ENCODE measurements at places on chromosomes 16 and 17.

GRCh38 chr16:3192476-3193019 lies 4.5 kb downstream of the OR1F1 start:
- DNase-seq, result no peak

- no peak for DNase-seq
Measured at GRCh38 chr16:12535535-12536411, 267.9 kb downstream of the CPPED1 start.

GRCh38 chr17:74649909-74650308 lies 26.4 kb upstream of the CD300E start:
- DNase-seq, result no peak

DNA sequence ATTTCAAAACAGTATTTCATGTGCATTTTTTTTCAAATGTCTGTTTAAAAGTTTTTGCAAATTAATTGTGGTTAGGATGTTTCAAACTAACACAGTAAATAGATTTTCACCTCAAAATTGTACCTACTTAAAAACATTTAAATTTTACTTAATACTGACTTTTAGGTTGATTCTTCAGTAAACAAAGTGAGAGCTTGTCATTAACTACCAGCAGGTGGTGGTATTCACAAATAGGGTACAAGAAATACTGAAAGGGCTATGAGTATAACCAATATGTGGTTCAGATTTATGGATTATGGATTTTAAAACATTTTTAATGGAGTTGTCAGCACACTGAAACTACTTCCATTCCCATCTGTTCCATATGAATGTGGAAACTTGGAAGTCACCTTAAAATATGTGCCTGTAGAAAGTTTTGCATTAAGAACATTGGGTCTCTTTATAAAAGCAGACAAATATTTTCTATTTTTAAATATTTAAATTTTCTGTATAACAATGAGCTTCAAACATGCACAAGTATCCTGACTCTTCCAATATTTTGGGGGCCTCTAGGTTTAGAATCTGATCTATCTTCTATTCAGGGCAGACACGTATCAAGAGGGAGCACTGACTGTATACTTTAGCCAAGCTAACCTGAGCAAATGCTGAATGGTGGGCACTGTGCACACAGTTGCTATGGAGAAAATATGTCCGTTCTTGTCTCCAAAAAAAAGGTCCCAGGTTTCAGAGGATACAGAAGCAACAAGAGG lies 155.6 kb downstream of the SNX11 start:
- no peak for DNase-seq

- no peak for DNase-seq
Measured at GRCh38 chr16:51237207-51237606, 86.1 kb upstream of the SALL1 start.

- DNase-seq, result no peak
Measured at GRCh38 chr16:82005027-82005830, 6.0 kb downstream of the SDR42E1 start.

DNA sequence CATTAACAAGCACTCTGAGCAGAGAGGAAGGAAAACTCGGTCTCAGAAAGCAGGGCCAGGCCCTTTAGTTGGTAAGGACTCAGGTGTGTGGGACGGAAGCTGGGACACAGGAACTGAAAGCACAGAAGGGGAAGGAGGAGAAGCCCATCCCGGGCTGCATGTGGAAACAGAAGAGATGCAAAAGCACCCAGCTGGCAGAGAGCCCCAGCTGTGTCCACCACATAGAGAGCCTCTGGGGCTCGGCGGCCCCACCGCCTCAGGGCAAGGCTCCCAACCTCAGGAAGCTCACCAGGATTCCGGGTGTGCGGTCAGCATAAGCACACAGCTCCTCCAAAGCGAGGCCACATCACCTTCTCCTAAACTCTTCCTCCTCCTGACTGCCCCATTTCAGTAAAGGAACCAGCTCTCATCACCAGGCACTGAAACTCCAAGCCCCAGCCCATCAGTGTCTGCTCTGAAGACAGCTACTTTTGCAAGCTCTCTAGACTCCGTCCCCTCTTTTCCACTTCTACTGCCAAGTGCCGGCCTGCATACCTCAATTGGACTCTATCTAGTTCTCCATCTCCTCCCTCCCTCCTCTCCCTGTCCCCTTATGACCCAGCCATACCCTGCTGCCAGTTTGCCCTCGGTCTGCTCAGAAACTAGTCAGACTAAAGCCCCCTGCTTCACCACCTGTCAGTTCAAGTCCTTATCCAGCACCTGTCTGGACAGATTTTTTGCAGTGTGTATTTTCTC lies 6.0 kb downstream of the ST3GAL2 start:
- no peak for DNase-seq

DNA sequence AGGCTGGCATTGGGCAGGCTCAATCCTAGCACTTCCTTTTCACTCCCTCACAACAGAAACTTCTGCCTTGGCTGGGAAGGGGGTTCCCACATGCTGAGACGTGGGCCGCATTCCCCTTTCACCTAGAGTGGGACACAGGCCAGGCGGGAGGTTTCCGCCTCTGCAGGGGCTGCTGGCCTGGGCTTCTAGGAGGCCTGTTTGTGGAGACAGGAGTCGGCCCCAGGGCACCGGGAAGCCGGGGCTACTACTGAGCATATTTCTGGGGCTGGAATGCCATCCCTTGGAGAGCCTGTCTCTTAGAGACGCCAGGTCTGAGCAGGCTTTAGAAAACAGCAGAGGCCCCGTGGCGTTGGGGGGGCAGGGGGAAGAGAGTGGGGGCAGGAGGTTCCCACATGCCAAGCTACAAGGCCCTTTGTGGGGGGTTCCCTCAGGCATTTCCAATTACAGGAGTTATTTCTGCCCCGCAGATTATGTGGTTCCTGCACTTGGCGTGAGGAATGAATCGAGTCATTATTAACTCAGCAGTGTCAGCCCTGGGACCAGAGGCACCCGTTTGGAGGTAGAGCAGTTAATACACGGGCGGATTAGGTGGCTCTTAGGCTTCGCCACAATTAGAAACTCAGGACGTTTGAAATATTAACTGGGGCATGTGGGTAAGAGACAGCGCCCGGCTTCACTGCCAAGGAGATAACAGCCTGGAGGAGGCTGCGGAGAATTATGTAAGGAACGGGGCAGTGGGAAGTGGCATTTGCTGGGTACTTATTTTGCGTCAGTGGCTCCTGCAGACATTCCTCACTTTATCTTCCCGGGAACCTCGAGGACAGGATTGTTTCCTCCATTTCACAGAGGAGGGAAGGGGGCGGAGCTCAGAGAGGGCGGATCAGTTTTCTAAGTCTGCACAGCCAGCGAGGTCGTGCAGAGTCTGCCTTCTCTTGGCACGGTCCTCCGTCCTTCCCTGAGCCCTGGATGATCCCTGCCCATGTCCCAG lies 162.5 kb downstream of the MAF start:
- no peak for DNase-seq

- no peak for DNase-seq
Measured at GRCh38 chr17:79666111-79666510, 55.3 kb upstream of the RBFOX3 start.

DNA sequence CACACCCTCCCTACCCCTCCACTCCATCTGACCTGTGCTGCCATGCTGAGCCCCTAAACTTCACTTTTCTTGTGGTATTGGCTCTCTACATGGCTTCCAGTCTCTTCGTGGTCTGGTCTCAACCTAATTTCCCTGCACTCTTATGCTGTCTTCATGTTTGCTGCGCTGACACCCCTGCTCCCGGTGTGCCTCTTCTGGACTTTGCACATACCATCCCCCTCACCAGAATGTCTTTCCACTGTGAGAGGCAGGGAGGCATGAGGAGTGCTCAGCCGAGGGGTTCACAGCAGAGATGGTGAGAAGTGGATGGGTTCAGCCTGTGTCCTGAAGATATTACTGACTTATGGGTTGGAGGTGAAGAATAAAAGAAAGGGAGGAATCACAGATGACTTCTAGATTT lies 2.5 kb downstream of the TNFSF12 start:
- no peak for DNase-seq

GRCh38 chr16:11297492-11298142 lies 16.5 kb upstream of the PRM1 start:
- no peak for DNase-seq

- peak; percentile 64 for DNase-seq
Measured at GRCh38 chr16:31452631-31453106, 6.6 kb upstream of the ARMC5 start.

DNA sequence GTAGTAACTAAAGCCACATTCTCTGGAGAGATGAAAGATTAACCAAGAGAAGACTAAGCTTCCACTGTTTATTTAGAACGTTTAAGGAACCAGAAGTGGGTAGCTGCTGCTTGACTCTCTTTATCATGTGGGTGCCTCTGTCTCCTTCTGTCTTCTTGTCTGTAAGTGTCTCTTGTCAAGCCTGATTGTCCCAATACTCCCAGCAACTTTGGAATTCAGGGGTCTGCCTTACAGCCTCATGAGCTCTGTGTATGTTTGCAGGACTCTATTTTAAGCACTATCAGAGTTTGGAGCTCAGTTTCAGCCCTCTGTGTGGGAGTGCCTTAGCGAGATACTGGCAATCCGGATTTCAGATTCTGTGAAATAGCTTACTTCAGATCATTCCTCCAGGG lies 29.3 kb upstream of the SPACA3 start:
- no peak for DNase-seq

- DNase-seq, result no peak
Measured at GRCh38 chr17:64388961-64389565, 1.6 kb downstream of the PECAM1 start.

GRCh38 chr16:57444711-57445110 lies 2.5 kb downstream of the CIAPIN1 start:
- DNase-seq, result no peak

DNA sequence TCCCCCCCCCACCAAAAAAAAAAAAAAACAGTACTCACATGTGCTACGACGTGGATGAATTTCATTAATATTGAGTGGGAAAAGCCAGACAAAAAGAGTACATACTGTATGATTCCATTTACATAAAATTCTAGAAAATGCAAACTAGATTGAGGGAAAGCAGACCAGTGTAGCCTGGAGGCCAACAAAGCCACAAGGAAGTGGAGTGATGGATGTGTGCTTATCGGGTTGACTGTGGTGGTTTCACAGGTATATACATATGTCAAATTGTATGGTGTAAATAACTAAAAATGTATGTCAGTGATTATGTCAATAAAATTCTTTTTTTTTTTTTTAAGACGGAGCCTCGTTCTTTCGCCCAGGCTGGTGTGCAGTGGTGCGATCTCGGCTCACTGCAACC lies 1.9 kb upstream of the PLD6 start:
- DNase-seq, result no peak

DNA sequence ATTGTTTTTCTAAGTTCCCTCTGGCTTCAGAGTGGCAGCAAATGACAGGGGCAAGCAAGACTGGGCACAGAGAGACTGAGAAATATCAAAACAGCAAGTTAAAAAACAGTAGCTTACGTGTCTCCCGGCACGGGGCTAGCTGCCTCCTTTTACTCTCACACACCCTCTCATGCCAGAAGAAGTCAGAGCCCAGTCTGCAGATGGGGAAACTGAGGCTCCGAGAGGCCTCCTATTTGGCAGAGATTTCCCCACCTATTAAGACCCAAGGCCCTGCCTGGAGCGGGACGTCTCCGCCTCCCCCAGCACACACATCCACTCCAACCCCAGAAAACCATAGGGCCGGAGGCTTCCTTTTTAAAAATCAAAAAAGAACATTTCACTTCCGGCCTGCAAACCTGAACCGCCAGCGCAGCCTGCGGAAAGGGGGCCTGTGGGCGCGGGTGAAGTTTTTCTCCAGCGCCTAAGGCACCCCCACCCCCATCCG lies 832 bp downstream of the CARHSP1 start:
- no peak for DNase-seq

DNA sequence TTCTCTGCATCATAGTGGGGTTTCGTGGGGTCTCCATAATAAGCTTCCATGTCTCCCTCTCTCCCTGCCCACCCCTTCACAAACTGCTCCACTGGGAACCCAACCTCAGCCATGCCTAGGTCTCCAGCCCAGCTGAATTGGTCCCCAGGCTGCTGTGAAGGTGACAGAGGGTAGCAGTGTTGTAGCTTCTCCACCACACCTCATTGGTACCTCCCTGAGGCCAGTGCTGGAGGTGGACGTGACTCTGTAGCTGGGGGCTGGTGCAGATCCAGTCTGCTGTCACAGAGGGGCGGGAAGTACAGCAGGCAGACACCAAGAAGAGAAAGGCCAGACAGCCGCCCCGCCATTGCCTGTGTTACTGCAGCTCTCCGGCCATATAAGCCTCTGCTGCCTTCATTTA lies 82.1 kb downstream of the OR1D5 start:
- no peak for DNase-seq

- DNase-seq, result no peak
Measured at GRCh38 chr16:75114946-75115825, 1.4 kb downstream of the LDHD start.

GRCh38 chr17:29584452-29585079 lies 4.9 kb downstream of the GIT1 start:
- DNase-seq, result no peak

GRCh38 chr17:50026837-50027171 lies 29.1 kb upstream of the ITGA3 start:
- peak; percentile 92 for DNase-seq

- DNase-seq, result no peak
Measured at GRCh38 chr17:68829211-68829610, 126.0 kb downstream of the ABCA8 start.

- DNase-seq, result no peak
Measured at GRCh38 chr17:2841606-2842005, 45.4 kb downstream of the RAP1GAP2 start.

- DNase-seq, result peak; percentile 65
Measured at GRCh38 chr17:47882247-47882646, 13.8 kb upstream of the SP2 start.

DNA sequence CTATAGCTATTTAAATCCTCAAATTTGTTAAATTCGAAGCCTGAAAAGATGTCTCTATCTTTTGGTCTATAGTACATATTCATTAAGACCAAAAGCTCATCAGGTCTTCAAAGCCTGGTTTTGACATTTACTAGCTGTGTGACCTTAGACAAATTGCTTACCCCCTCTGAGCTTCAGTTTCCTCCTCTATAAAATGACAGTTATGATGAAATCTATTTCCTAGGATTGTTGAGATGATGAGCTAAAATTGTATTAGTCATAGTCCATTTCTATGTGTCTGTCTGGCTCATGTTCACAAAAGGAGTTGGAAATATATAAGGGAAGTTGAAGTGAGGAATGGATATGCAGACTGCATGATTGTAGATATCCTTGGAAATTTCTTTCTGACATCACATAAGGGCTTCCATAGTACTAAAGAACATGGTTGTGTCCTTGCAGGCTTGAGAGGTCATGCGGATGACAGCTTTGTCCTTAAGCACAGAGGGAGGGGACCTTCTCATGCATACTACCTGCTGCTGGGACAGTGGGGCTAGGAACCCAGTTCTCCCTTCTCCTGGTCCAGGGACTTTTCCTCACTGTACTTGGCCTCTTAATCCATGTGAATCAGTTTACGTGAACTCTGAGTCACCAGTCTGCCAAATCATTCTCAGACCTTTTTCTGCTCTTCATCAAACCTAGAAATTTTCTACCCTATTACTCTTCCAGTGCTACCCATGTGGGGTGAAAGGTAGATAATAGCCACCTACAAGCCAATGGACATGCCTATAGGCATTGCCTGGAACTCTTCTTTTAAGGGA lies 487.5 kb upstream of the SALL1 start:
- no peak for DNase-seq

- no peak for DNase-seq
Measured at GRCh38 chr17:6376931-6377361, 58.0 kb downstream of the AIPL1 start.
